ENCODE measurements at places on chromosomes 2 and 18.
A peak's percentile ranks its signal among the peaks of the same experiment; 100 is the strongest.

DNA sequence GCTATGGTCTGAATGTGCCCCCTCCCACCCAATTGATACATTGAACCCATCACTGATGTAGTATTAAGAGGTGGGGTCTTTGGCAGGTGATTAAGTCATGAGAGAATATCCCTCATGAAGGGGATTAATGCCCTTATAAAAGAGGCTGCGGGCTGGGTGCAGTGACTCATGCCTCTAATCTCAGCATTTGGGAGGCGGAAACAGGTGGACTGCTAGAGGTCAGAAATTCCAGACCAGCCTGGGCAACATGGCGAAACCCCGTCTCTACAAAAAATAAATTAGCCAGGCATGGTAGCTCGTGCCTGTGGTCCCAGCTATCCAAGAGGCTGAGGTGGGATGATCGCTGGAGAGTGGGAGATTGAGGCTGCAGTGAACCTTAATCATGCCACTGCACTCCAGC, 14.3 kb downstream of the POLR2D start:
- no peak for DNase-seq

DNA sequence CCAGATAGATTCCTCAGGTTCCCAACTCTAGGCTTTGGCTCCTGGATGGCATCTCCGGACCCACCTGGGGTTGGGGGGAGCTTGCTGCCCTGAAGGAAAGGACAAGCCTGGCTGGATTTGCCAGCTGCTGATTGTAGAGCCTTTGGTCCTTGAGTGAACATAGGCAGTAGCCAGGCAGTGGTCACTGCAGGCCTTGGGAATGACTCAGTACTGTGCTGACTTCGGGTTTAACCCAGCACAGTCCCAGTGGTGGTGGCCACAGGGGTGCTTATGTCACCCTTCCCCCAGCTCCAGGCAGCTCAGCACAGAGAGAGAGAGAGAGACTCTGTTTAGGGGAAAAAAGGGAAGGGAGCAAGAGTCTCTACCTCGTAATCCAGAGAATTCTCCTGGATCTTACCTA, 27.7 kb upstream of the ACTR2 start:
- DNase-seq: no peak

GRCh38 chr2:101173707-101174295, 22.6 kb upstream of the TBC1D8 start:
- no peak for DNase-seq

GRCh38 chr2:150887926-150888325, 373.7 kb downstream of the RBM43 start:
- DNase-seq: no peak

DNA sequence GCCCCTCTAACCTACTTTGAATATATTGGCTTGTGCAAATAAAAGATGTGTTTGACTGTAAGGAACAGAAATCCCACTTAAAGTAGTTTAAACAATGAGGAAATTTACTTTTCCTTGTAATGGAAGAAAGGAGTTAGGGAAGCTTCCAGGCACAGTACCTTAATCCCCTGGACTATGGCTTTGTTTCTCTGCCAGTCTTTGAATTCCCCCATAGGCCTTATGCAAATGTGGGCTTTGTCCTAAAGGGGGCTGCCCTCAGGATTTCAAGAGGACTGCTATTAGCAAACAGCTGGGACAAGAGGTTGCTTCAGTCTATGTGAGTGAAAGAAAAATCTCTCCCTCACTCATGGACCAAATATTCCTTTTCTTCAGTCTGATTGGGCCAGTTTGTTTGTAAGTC, 255.1 kb upstream of the THSD7B start:
- peak; percentile 40 for DNase-seq

DNA sequence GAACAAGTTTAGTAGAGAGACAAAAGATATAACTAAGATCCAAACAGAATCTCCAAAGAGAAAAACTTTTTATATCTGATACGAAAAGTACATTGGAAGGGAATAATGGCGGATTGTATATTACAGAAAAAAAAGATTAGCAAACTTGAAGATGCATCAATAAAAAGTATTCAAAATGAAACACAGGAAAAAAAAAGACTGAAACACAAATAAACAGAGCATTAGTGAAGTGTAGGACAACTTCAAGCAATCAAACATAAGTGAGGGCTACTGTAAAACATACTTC, 41.1 kb upstream of the MYCN start:
- DNase-seq: no peak

DNA sequence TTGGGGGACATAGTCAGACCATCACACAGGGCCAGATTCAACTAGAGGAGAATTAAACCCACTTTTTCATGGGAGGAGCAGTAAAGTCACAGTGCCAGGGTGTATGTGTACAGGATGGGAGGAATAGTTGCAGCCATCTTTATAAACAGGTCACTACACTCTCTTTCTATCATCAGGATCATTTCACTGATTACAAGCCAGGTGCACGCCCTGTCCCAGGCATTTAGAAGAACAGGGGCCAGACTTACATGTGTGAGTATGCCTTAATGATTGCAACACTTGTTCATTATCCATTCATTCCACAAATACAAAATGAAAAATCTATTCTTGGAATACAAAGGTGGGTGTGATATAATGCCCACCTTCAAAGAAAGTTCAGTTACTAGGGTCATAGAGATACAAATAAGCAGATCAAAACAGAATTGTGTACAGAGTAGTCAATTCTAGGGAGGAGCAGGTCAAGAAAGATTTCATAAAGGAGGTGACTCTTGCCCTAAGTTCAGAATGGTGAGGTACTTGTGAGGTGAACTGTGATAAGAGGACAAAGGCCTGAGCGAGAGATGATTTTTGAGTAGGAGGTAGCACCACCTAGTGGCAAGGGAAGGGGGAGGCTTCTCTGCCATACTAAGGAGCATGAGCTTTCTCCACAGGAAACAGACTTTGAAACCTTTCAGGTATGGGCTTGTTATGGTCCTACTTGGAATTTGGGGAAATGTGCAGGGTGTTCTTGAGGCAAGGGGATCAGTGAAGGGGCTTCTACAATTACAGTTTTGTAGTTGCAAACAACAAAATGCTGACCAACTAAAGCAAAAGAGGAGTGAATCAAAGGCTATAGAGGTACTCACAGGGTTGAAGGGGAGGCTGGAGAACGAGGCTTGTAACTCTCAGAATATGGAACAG, 156.3 kb downstream of the SUCLG1 start:
- peak; percentile 84 for DNase-seq

DNA sequence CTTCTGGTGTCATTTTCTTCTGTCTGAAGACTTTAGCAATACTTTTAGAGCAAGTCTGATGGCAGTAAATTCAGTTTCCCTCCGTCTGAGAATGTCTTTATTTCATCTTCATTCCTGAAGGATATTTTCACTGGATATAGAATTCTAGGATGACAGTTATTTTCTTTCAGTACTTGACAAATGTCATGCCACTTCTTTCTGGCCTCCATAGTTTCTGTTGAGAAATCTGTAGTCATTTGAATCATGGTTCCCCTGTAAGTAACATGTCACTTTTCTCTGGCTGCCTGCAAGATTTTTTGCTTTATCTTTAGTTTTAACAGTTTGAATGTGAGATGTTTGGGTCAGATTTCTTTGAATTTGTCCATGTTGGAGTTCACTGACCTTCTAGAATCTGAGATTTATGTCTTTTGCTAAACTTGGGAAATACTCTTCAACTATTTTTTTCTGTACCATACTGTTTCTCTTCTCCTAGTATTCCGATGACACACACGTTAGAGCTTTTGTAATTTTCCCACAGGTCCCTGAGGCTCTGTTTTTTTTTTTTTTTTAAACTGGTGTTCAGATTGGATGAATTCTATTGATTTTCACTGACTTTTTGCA, 30.2 kb downstream of the RMND5A start:
- no peak for DNase-seq

DNA sequence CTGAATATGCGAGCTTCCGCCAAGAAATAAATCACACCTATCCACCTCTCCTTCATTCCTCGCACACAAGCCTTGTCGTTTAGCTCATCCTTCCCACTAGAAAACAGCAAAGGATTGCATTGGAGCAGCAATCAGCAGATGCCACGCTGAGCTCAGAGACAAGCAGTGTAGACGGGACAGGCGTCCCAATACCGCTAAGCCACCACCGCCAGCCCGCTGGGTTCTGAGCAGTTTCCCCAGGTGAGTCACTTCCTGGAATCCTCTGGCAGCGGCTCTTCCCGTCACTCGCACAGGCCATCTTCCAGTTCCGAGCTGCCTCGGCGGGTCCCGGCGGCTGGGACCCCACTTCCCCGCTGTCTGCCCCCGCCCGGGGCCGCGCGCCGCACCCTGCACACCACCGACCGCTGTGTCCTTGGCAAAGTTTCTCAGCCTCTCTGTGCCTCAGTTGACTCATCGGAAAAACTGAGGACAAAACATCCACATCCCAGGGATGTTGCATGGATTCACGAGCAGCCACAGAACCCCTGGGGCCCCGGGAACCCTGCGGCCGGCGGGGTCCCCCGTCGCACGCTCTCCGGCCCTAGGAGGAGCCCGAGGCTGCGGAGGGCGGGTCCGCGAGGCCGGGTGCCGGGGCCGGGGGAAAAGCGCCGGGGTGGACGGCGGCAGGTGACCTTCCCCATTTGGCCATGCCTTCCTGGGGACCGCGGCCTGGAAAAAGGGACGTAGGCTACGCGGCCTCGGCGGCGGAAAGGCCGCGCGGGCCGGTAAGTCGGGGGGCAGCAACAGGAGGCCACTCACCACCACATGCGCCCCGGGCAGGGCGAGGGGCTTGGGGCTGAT, 573 bp downstream of the KDSR start:
- DNase-seq: no peak

DNA sequence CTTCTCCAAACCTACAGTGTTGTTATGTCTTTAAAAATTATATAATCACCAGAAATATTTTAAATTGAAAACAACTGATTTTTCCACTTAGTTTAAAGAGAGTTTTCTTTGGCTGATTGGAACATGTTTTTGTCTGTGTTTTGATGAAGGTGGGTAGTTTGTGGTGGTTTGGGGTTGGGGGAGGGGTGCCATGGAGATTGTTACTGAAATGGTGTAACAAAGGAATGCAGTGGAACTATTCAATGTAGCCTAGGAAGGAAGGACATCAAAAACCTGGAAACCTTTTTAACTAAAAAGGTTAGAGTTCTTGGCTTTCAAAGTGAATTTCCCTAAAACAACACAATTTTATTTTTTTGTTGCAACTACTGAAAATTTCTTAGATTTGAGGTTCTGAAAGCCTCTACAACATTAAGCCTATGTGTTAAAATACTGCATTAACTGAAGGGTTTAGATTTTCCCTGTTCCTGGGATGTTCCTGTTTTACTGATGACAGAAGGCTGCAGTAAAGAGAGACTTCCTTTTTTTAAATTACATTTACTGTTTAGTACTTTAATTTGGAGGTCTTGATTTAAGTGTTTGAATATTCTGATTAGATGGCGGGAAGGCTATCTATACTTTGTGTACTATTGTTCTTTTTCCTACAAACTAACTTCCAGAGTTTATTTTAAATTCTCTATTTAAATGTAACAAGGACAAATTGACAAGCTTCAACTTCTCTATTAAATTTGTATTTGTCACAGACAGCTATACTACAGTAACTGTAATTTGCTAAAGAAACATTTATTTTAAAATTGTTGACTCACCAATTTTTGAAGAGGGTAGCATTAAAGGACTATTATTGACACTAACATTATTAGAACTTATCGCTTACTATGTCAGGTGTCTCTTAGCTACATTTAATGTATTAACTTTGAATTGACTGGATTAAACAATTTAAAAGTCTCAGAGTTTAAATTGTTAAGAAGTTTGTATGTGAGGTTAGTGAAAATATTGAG, 87.7 kb downstream of the LIMS1 start:
- DNase-seq: no peak

- no peak for DNase-seq
Measured at GRCh38 chr2:101038455-101039255, 36.6 kb downstream of the RPL31 start.

DNA sequence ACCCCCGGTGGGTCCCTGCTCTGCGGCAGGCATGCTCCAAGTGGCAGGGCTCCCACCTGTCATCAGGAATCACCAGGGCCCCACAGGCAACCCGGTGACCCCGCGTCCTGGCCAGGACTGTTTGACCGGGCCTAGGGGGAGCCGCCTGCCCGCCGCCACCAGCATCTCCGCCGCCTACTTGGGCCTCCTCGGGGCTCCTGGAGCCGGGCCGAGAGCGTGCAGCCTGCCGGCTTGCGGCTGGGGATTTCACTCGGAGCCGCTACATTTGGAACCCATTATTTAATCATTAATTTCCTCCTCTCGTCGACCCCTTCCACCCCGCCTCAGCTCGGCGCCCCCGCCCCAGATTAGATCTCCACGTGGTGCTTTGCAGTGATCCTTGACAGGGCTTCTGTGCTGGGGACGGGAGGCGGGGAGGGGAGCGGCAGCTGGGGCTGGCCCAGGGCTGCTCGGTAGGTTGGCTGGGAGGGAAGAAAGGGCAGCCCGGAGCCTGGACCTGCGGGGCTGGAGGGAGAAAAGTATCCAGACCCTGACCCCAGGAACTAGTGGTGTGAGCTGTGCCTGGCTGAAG, 295.4 kb downstream of the CYP26B1 start:
- DNase-seq: no peak

GRCh38 chr2:197259470-197259999, 51.0 kb downstream of the ANKRD44 start:
- no peak for DNase-seq

- no peak for DNase-seq
Measured at GRCh38 chr2:62200291-62200841, 4.5 kb downstream of the B3GNT2 start.

- no peak for DNase-seq
Measured at GRCh38 chr2:231486851-231487596, 22.7 kb upstream of the NCL start.

DNA sequence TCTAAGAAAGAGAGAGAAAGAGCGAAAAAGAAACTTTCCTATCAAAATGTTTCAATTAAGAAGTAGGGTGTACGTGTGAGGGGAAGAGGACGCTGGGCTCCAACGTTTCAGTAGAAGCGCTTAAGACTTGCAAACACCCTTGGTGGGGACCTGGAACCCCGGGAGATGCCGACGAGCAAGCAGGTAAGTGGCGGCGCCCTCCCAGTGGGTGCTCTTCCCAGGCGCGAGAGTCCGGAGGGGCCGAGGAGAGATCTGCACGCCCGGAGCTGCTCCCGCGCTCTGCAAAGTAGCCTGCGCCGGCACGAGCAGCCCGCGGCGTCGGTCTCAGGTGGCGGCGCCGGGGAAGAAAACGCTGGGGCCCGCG, 678 bp upstream of the OTX1 start:
- no peak for DNase-seq

DNA sequence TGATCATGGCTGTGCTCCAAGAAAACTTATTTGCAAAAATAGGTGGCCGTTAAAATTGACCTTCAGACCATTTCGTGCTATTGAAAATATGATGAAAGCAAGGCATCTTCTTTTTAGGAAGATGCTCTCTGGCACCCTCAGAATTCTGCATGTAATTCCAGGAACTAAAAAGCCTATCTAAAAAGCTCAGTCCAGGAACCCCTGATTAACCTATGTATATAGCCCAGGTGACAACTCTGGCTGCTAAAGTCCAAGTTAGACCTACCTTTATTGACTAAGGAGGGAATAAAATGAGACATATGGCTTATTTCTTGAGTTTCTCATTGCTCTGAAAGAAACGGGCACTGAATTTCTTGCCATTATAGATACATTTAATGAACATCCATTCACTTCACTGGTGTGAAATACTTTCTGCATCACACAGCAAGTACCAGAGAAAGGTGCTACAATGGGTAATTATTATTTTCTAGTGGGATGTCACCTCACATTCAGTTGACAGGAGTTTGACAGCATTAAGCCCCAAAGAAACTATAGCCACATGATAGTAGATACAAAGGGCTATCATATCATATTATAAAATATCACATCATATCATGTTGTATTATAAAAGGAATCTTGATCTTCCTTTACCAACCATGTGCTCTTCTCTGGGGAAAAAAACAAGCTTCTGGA, 83.8 kb downstream of the EPHA4 start:
- DNase-seq: no peak

GRCh38 chr2:9269295-9269694, 62.7 kb downstream of the ASAP2 start:
- no peak for DNase-seq

- no peak for DNase-seq
Measured at GRCh38 chr2:150023044-150023443, 435.5 kb upstream of the MMADHC start.

Data from spinal cord (tissue), 10 donors.